Osteocyte (in vitro differentiated cells): ENCODE measurements at places on chromosomes 7 and 10.
A peak's percentile ranks its signal among the peaks of the same experiment; 100 is the strongest.

DNA sequence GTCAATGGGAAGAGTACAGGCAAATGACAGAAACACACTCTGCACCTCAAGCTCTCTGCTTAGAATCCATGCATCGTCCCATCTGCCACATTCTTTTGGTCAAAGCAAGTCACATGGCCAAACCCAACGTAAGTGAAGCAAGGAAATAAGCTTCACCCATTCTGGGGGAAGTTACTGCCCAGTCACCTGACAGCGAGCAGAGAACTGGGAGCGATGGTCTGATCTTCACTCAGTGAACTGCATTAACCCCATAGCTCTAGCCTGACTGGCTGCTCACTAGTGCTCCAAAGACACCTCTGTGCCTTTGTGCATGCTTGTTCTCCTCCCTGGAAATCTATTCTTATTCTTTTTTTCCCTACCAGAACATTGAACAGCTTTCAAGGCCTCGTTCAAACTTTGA, 89.9 kb downstream of the APBB1IP start:
- DNase-seq, result no peak

DNA sequence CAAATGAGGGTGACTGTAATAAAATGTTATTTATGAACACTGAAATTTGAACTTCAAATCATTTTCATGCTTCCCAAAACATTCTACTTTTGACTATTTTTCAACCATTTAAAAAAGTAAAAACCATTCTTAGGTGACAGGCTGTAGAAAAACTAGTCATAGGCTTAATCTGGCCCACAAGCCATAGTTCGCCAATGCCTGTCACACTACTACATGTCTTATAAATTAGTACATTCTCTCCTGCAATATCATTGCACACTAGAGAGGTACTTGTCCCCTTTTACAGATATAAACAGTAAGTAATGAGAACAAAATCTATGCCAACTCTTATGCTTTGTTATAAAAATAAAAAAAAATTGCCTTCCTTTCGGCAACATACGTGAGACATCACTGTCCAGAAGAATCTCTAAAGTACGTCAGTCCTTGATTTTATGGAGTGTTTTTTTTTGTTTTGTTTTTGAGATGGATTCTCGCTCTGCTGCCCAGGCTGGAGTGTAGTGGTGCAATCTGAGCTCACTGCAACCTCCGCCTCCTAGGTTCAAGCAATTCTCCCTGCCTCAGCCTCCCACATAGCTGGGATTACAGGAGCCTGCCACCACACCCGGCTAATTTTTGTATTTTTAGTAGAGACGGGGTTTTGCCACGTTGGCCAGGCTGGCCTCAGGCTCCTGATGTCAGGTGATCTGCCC, 23.2 kb downstream of the UPF2 start:
- no peak for DNase-seq

GRCh38 chr10:91610919-91611318, 22.0 kb downstream of the PPP1R3C start:
- DNase-seq, result no peak

- DNase-seq, result no peak
These were observed 358.8 kb downstream of the PRPF18 start for GRCh38 chr10:13945390-13946208.

DNA sequence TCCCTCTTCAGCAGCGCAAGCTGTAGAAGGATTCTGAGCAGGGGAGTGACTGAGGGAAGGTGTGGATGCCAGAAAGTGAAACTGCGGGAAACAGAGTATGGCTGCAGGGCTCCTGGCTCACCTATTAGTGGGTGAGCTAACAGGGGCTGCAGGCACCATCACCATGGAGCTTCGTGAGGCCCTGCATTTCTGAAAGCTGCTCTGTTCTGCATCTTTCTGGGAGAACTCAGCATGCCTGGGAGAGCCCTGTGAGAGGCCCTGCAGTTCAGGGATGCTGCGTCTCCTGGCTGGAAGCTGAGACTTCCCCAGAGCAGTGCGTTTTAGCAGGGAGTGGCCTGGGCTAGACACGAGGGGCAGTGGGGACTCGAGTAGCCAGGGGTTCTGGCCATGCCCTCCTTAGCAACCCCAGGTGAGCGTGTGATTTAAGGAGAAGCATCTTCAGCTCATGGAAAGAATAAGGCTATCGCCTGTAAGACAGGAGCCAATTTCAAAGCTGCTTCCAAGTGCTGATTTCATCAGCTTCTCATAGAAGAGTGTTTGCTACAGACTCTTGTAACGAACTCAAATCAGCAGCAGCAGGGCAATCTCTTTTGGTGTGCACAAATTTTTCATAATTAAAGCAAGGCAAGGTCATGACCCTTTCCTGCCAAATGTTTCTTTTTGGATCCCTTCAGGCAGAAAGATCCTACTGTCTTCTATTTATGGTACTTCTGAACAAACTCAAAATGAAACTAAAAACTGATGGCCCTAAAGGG, 293.6 kb upstream of the ZNF32 start:
- DNase-seq, result peak; percentile 73

DNA sequence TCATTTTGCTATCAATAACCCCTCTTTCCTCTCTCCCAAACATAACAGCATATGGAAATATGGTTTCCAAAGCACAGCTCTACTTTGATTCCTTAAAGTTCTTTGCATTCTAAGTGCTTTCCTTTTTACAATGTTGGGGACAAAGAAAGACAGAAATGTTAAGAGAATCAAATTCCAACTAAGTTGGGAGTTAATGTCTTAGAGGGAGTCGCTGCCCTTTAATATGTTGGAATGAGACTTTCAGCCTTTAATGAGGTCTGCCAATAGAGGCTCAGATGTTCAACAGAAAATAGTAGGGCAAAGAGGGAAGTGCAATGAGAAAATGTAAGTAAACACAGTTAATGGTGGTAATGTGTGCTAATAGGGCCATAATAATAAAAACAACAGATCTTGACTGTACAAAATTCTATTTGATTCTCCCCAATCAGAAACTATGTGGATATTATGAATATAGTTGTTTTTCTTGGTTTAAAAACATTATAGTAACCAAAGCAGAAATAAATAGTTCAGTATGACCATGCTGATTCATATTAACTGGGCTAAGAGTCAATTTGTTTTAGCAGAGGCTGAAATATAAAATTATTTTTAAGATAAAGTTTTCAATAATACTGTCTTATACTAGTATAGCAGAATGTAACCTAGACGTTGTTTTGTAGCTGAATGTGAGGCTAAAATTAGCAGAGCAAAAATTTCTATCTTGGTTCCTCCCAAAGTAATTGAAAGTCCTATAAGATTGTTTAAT, 10.3 kb downstream of the HYCC1 start:
- DNase-seq, result no peak

DNA sequence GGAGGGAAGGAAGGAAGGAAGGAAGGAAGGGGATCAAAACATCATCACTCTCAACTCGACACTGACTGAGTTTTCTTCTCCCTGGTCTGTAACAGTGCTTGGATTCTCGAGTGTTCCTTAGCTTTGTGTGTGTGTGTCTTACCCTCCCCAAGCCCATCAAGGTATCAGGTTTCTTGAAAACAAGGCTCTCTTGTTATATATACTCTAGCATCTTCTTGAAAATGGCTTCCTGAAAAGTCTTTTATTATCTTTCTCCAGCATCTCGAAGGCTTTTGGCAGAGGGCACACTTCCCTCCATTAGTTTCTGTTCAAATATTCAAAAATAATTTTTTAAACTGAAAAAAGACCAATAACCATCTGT, 13.4 kb downstream of the SERPINE1 start:
- DNase-seq, result no peak

DNA sequence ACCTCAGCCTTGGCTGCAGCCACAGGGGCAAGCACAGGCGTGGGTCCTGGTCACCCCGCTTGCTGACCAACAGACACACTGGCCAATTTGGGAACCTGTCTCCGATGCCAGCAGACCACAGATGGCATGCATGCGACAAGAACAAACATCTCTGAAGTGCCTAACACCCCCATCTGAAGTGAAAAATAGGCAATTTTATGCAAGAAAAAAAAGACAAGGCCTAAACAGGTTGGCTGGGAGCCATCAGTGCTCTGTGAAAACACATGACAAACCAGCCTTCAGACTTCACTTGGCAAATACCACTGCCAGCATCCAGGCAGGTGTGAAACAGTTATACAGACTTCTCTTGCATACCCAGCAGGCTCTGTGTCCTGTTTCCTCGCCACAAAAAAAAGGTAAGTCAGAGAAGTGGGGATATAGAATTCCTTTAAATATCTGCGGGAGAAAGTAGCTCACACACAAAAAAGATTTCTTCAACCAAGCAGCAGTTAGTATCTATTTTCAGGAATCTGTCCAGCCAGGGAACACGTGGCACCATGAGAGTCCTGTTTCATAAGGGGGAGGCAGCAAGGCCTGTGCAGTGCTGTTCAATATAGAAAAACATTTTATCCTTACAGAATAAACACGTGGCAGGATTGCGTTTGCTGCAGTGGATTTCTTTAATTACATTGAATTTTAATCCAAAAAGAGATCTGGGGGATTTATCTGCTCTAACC, 293.4 kb upstream of the MKLN1 start:
- no peak for DNase-seq

DNA sequence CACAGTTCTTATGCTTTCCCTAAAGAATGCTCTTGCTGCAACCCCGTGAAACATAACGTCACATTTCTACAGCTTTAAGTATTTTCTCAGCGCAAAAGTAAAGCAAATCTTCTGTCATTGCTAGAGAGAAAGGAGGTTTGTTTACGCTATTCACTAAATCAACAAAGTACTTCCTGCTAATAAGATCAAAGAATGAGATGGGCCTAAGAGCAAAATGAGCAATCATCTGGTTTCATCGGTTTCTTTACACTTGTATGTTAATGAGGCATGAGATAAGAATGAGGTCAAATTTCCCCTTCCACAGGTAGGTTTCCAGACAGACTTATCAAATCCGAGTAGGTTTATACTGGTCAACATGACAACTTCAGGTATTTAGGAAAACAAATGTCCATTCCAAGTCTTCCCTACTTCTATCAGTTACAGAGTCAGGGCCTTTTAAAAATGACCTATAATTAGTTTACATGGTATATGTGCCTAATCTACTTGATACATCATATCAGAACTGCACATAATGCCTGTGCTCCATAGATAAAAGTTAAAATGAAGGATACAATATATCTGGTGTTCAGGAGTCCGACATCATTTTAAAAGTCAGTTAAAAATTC, 8.4 kb downstream of the USP6NL start:
- no peak for DNase-seq

DNA sequence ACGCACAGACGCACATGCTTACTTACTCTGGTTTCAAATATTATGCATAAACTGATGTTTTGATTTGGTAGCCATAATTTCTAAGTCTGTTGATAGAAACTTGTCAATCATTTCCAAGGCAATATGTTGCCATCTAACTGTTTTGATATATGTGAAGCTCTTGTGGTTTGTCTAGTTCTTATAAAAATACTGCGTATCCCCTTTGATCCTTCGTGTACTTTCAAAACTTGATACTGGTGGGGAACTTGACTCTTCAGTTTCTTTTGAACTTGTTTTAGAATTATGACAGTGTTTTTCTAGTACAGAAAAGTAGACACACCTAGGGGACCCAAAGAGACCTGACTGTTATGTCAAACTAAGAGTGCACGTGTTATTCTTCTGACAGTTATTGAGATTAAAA, 708.0 kb downstream of the LRMDA start:
- DNase-seq, result no peak

DNA sequence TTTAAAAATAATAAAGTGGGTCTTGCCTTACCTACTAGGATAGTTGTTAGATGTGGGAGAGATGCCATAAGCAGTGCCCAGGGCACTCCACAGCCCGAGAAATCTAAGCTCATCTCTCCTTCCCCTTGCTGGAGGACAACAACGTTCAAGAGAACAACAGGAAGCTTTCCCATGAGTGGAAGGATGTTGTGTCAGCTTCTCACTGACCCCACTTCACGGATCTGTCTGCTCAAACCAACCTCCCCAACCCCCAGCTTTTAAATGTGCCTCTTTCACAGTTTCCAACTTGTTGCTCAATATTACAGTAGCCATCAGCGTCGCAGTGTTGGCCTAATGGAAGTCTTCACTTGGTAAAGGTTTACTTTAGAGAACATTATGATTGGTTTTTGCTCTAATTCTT, 72.1 kb downstream of the PTPRE start:
- no peak for DNase-seq

GRCh38 chr10:5951167-5951711, 26.1 kb downstream of the IL15RA start:
- DNase-seq, result no peak

GRCh38 chr7:2921653-2922347, 77.7 kb upstream of the GNA12 start:
- no peak for DNase-seq

GRCh38 chr10:35908451-35908850, 266.4 kb upstream of the FZD8 start:
- no peak for DNase-seq

GRCh38 chr10:26407406-26407969, 30.7 kb upstream of the APBB1IP start:
- DNase-seq, result no peak

- no peak for DNase-seq
These were observed 58.1 kb upstream of the KIAA1217 start for GRCh38 chr10:24150853-24151252.

GRCh38 chr10:11906714-11907113, 83.6 kb downstream of the PROSER2 start:
- DNase-seq, result no peak

- DNase-seq, result no peak
These were observed 22.5 kb upstream of the MMP21 start for GRCh38 chr10:125797994-125798662.
